Fibroblast of skin of left biceps (primary cell): ENCODE measurements at places on chromosomes 11 and 22.

- no peak for DNase-seq
Observed at GRCh38 chr11:8531312-8531711, 62.7 kb downstream of the STK33 start.

DNA sequence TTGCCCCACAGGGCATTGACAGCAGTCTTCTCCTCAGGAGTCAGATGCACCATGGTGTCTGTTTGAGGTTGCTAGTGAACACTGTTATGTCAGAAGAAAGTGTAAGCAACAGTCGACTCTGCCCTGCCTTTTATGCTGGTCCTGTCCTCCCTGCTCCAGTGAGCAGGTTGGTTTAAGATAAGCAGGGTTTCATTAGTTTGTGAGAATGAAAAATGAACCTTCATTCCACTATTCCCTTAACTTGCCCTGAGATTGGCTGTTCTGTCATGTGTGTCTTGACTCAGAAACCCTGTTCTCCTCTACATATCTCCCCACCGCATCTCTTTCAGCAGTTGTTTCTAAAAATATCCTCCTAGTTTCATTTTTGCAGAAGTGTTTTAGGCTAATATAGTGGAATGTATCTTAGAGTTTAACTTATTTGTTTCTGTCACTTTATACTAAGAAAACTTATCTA, at the start of gene HBD:
Gene HBD, minus strand, starts transcription at position 103 of the 454 bp plus-strand sequence. Its CDS starts 50 bp downstream, at position 53.
- DNase-seq, result no peak

GRCh38 chr11:32331792-32332191, 103.5 kb downstream of the WT1 start:
- DNase-seq, result no peak

- DNase-seq, result no peak
Observed at GRCh38 chr22:44288913-44289312, 23.8 kb downstream of the SHISAL1 start.

GRCh38 chr11:77770629-77771028, 49.9 kb downstream of the RSF1 start:
- DNase-seq, result no peak

- no peak for DNase-seq
Observed at GRCh38 chr11:108734283-108734682, 69.4 kb downstream of the DDX10 start.

DNA sequence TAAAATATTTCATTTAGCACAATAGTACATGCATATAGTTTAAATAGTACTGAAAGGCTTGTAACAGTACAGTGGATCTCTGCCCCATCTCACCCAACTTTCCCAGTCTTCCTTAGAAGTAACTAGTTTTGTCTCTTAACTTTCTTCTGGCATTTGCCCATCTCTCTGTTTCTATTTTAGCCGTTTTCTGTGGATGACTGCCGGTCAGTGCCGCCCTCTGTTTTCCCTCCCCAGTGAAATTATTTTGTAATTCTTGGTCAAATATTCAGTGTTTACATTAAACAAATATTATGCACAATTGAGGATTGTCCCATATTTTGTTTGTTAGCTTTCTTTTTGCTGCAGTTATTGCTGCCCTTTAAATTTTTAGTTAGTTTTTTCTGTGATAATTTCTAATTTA, 8.3 kb downstream of the PDHX start:
- DNase-seq, result no peak

DNA sequence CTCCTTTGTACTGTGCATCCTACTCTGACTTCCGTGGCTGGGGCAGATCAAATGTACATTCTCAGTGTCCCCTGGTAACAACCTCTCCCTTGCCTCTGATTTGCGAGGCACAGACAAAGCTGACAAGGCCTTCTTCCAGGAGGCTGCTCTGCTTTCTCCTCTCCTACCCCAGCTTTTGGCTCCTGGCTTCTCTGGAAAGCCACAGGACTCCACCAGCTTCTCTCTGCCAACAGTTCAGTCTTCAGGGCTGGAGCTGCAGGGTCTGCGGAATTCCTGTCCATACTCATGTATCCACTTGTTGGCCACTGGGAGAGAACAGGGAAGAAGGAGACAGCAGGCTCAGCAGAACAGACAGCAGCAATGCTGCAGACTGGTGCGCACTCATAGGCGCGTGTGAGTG, 44.4 kb downstream of the P4HA3 start:
- DNase-seq, result no peak

GRCh38 chr11:61860054-61860903, 31.1 kb downstream of the FADS3 start:
- no peak for DNase-seq

DNA sequence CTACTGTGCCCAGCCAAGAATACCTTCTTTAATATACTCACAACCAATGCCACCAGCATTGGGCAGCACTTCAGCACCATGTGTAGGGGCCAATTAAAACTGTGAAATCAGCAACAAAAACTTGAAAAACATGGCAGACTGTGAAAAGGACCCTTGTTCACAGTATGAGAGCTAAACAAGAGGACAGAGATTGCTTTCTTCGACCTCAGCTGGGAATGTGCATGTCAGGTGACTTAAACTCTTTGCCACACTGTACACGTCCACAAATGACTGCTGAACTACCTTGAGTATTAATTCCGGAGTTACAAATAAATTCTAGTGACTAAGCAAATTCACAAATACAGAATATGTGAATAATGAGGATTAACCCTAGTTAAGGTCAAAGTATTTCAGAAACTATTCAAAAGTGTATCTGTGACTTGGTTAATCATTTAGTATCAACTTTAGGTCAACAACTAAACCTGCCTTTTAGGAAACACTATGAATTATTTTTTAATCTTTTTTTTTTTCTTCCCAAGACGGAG, 33.0 kb downstream of the DDX6 start:
- DNase-seq, result no peak

DNA sequence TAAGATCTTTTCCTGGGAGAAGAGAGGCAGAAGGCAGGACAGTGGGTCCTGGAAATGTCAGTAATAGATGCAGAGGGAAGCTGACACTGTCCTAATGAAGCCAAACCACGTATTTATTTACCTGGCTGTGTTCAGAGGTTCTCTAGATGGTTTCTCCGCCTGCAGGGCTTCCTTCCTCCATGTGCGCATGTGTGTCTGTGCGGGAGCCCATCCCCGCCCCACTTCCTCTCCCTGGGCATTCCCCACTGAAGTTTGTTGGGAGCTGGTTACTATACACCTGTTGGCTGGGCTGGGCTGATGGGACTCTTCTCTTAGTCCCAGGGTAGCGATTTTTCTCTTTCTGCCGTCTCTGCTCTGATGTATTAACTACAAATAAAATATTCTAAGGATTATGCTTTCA, 204.9 kb upstream of the TBCEL start:
- DNase-seq, result no peak

- no peak for DNase-seq
Observed at GRCh38 chr11:102603091-102603490, 22.0 kb downstream of the MMP20 start.

DNA sequence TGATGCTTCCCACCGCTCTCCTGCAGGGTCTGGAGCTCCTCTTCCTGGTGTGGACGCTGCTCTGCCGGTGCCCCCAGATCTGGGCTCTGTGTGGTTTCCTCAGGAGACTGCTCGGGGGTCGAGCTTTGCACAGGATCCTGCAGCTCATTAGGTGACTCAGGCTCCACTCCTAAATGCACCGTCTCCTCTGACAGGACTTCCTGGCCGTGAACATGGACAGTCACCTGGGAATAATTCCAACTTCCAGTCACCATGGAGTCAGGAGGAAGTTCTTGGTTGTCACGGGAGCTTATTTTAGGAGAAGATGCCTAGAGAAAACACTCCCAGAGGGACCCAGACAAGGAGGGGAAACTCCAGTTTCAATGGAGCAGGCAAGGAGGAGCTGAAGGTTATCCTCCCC, 11.9 kb downstream of the ZNF202 start:
- DNase-seq, result no peak

GRCh38 chr11:87039371-87039770, 1.6 kb downstream of the TMEM135 start:
- DNase-seq, result no peak

- no peak for DNase-seq
Observed at GRCh38 chr11:7597620-7598019, 75.7 kb downstream of the CYB5R2 start.

DNA sequence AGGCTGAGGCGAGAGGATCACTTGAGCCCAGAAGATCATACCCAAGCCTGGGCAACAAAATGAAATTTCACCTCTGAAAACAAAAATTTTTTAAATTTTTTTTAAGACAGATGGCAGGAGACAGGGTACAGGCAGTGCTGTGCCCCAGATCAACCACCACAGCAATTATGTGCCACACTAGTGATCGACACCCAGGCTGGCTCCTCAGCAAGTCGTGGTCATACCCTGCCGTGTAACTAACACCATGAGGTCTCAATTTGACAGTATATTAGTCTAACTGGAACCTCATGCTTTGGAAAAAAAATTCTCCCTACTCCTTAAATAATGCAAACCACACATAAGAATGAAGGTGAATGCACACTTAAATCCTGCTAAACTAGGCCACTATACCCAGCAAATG, 8.3 kb downstream of the SF3A1 start:
- no peak for DNase-seq

GRCh38 chr22:19742160-19743066, 18.2 kb upstream of the TBX1 start:
- DNase-seq, result no peak

DNA sequence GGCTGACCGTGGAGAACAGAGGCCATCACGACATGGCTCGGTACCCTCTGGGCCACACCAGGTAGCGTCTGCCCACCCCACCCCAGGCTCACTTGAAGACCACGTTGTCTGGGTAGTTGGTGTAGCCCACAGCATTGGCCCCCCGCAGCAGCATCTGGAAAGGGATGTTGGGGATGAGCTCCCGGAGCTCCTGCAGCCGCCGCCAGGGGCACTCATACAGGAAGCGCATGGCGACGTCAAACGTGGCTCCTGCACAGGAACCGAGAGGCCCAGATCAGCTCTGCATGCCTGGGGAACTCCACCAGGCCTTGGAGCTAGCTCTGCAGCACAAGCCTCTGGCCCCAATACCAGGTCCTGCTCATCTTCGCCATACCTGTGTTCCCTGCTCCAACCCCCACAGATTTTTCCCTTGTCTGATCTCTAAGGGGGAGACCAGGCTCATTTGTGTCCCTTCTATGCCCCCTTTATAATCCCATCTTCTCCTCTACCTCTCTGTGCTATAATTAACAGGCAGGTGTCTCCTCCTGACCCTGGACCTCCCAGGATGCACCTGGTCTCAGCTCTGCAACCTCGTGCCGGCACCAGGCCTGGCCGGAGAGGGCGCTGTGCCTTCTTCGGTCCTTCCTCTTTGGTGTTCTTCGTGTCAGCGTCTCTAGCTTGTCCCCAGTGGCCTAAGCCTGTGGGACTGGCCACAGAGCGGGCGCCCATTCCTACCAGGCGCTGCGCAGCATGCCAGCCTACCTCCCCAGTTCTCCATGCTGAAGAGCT, 5.0 kb upstream of the LRFN4 start:
- no peak for DNase-seq

- DNase-seq, result no peak
Observed at GRCh38 chr11:60972182-60973030, 926 bp downstream of the CD6 start.

GRCh38 chr11:73324665-73325035, 16.6 kb downstream of the ARHGEF17 start:
- DNase-seq, result no peak

DNA sequence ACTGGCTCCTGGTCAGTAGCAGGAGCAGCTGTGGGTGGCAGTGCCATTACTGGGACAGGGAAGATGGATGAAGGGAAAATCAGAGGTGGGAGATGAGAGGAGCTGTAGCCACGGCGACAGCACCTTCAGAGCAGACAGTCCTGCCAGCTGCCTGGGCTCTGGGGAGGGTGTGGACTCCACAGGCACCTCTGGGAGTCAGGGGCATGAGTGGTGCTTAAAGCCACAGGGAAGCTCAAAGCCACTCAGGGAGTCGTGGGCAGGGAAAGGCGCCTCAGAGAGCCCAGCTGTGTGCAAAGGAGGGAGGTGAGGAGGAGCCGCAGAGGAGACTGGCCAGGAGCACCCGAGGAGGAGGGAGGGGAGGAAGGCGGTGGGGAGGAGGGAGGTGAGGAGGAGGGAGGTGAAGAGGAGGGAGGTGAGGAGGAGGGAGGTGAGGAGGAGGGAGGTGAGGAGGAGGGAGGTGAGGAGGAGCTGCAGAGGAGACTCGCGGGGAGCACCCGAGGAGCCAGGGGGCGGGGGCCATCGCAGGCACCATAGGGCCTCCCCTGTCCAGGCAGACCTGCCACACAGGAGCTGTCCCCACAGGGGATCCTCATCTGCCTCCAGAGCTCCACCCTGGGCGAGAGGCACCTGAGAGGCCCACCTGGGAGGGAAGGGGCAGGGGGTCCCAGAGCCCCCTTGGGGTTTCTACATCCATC, 977.6 kb downstream of the BRD1 start:
- DNase-seq, result no peak

- no peak for DNase-seq
Observed at GRCh38 chr11:107011977-107012376, 6.3 kb downstream of the GUCY1A2 start.

- DNase-seq, result no peak
Observed at GRCh38 chr11:100994966-100995365, 134.6 kb downstream of the PGR start.

GRCh38 chr11:115124786-115125185, 379.4 kb downstream of the CADM1 start:
- no peak for DNase-seq

DNA sequence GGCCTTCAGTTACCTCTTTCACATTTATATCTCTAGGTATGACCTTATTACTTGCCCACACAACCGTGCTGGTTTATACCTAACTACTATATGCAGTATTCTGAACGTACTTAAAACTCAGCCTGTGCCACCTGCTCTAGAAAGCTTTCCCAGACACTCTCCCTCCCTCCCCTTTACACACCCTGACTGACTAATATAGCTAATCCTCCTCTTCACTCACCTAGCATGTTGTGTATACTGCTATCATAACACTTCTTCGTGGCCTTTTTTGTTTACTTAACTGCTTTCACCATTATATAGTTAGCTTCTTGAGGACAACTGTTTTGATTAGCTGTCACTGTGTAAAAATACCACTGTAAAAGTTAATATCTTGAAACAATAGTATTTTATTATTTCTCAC, 23.5 kb downstream of the RNF214 start:
- DNase-seq, result no peak

DNA sequence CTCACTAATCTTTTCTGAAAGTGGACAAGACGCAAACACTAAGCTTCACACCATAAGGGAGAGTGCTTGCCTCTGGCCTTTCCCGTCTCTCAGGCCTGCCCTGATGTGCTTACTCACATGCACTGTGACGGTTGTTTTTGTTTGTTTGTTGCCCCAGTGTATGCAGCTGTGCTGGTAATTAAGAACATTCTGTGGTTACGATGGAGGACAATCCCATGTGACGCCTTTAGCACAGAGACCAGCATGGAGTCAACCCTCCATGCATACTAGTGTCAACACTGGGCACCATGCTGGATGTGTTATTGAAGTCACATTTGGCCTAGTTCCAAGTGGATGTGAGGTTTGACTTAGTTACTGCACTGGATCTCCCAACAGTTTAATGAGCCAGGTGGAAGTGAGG, 27.8 kb upstream of the CDON start:
- DNase-seq, result no peak
